NCI-H1048 (cell line): ENCODE measurements at places on chromosomes 16 and 17.

DNA sequence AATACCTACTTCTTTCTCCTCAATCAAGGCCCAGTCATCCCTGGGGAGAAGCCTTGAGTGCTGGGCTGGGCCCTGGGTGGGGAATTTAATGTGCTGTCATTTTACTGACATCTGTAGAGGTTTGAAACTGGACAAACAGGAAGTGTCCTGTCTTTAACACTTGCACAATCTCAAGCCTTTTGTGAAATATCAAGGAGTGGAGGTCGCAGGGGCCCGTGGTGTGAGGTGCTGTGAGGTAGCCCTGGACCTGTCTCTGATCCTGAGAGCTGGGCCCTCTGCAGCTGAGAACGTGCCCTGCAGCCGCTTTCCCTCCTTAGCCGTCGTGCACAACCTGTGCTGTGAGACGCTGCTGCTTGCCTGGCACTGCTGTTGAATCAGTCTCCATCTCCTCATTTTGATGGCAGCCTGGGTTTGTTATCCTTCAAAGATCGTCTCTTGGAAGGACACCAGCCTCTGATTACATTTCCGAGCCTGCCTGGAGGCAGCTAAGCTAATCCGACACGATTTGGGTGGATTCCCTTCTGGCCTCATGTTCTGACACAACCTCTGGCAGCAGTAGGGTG, 29.9 kb downstream of the SMARCE1 start:
- no peak for DNase-seq

DNA sequence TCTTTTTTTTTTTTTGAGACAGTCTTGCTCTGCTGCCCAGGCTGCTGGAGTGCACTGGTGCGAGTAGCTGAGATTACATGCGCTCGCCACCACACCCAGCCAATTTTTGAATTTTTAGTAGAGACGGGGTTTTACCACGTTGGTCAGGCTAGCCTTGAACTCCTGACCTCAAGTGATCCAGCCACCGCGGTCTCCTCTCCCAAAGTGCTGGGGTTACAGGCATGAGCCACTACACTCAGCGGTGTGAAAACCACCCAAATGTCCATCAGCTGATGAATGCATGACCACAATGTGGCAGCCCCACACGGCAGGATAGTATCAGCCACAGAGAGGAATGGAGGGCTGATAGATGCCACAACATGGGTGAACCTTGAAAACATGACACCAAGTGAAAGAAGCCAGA, 2.1 kb downstream of the P2RX5 start:
- DNase-seq = no peak

GRCh38 chr17:30824002-30824355, 513 bp downstream of the CRLF3 start:
- no peak for DNase-seq

GRCh38 chr17:49694847-49695697, 12.7 kb downstream of the SLC35B1 start:
- DNase-seq = no peak

DNA sequence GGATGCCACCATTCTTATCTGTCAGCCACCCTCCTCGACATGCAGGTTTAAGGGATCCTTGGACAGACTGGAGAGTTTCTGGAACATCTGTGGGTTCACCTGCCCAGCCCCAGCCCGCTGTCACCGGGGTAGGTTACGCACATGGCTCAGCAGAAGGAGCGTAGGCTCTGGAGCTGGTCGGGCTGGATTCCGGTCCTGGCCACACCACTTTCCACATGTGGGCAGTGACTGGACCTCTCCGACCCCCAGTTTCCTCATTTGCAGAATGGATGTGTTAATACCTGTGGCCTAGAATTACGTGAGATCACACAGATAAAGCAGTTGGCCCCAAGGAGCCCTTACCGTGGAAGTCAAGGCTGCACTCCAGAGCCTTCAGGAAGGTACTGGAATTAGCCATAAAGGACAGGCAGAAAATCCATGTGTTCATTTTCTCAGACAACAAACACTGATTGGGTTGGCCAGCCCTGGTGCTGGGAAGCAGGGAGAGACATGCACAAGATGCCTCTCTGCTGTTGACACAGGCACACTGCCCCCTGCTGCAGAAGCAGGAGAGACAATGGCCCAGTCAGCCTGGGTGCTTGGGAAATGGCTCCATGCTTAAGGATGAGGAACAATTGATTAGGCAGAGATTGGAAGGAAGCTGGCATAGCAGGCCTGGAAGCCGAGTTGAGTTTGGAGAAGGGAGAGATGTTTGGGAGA, 58.8 kb downstream of the SF3B3 start:
- DNase-seq = no peak

DNA sequence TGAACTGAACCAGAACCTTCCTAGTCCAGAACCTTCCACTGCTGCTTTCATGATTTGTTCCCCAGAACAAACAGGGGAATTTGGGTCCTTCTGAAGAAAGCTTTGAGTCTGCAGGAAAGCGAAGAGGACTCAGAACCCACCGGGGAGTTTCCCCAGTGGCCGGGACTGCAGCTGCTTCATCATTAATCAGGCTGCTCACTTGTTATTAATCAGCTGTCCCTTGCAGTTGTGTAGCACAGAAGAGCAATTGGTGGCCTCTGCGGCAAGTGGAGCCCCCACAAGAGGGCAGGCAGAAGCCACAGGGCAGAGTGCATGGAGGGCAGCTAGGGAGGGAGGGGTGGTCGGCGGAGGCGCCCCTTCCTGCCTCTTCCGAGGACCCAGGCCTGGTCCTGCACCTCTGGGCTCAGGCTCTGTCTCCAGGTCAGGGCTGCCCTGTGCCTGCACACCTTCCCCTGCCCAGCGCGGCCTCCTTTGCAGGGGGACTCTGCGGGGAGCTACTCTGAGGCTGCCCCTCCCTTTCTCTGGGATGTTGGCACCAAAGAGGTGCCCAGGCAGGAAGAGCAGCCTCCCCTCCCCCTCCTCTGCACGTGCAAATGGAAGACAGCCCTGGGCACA, 6.9 kb downstream of the CCL17 start:
- no peak for DNase-seq

GRCh38 chr17:606508-607250, 108.0 kb downstream of the VPS53 start:
- DNase-seq = no peak

DNA sequence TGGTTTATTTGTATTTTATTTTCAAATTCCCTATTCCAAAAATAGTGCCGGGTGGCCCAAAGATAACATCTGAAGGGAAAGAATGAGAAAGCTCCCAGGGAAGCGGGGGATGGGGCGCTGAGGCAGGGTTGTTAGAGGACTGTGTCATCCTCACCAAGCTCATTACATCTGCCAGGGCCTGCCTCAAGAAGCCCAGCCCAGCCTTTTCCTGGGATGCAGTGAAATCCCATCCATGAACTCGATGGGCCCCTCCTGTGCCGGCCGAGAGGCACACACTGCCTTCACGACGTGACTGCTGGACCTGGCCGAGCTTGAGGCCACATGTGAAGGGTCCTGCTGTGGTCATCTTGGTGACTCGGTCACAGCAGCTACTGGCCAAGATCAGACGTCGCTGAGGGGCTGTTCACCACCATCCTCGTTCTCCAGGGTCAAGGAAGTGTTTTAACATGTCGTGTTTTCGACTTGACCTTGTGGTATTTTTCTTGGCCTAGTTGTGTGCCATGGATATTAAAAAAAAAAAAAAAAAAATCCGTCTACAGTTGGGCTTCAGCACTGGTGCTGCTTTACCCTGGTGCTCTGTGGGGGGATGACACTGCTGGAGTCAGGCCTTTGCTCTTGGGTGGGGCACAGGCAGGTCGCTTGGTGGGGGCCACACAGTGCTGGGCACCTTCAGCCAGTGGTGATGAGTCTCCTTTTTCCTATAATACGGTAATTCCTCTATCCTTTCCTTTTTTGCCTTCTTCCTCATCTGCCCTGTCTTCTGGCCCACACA, 4.9 kb downstream of the TIMM22 start:
- no peak for DNase-seq

GRCh38 chr17:57859601-57860413, 10.0 kb upstream of the MRPS23 start:
- DNase-seq = no peak

GRCh38 chr16:66036184-66036583, 330.3 kb upstream of the CDH5 start:
- no peak for DNase-seq

GRCh38 chr17:58870747-58871146, 115.1 kb downstream of the PPM1E start:
- no peak for DNase-seq
